ENCODE measurements at places on chromosomes 6 and 20.
A peak's percentile ranks its signal among the peaks of the same experiment; 100 is the strongest.

DNA sequence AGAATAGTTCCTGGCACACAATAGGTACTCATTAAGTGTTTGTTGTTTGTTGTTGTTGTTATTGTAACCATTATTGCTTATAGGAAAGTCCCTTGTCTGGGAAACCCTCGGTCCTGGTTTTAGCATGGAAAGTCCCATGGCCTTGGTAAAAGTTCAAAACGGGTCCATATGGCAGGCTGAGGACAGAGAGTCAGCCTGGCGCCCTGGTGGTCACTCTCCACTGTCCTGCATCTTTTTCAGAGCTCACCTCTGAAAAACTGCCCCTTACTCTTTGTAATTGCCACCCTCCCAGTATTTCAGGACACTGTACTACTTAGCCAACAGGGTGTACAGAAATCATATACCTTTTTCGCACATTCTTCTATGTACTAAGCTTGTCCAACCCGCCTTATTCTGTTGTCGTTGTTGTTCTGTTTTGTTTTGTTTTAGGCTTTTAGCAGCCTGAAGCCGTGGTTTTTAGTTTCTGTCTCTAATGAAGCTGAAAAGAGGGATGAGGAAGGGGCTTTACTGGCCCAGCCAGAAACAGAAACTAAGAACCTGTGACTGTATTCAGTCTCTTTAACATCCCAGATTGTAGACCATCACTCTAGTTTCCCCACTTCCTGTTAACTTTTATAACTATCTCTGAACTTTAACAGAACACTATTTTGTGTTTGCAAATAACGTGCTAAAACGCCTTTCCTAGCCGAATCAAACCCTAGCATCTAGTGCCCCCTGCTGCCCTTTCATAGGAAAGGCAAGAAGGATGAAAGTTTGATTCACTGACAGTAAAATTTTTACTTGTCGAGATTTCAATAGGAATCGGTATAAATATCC is 7.6 kb upstream of the TMEM14A start:
- DNase-seq: peak; percentile 81

- DNase-seq: peak; percentile 3
Measured at GRCh38 chr6:132161283-132161682, 210.1 kb upstream of the CCN2 start.

DNA sequence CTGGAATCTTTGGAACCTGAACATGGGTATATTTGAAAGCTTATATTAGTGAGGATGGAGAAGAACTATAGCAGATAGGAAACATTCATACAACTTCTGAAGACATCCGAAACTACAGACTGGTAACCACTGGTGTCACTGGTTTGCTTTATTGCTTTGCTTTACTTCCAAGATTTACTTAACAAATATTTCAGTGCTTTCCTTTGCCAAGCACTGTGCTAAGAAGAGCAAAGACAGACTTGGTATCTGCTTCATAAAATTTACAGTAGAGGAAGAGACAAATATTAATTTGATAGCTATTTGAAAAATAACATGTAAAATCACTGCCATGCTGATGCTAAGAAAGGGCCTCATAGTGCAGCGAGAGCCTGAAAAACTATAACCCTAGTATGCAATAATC is 1.8 kb downstream of the TPD52L1 start:
- no peak for DNase-seq

DNA sequence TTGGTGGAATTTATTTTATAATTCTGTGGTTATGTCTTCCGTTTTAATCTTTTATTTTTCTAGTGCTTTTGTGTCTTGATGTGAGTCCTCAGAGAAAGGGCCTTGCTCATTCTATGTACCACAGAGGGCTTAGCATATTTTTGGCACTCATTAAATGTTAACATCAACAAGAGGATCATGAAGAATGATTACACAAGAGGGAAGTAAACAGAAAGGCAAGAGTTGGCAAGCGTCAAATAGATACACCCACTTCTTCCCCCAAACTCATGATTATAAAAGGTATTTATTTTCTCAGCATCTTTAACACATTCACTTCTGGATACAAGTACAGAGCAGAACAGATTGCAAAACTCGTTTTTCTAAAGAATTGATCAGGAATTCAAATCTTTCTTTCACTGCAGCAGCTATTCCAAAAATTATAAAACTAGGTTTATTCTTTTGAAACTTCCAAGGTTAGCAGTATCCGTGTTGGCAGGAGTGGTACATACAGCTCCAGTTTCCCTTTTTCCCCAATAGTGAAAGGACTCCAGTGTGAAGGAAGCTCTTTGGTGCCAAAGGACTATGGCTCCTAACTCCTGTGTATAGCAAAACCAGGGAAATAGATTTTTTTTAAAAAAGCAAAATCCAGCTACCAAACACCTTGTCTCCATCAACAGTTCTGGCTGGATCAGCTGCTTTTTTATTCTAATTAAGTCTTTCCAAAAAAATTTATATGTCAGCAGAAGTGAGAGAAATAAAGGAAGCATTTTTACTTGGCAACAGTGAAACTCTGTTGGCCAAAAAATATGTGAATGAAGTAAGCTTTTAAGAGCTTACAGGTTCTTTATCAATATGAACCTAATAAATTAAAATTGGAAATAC is 221.9 kb downstream of the ADGRG6 start:
- DNase-seq: no peak

GRCh38 chr20:43781215-43781614 is 54.4 kb upstream of the GTSF1L start:
- no peak for DNase-seq

GRCh38 chr6:169250660-169251059 is 3.0 kb downstream of the THBS2 start:
- DNase-seq: no peak

- DNase-seq: no peak
Measured at GRCh38 chr6:122052346-122052900, 347.0 kb upstream of the HSF2 start.

GRCh38 chr6:147141711-147142308 is 62.4 kb upstream of the STXBP5 start:
- no peak for DNase-seq

- peak; percentile 79 for DNase-seq
Measured at GRCh38 chr20:31717478-31718201, 5.0 kb downstream of the BCL2L1 start.

DNA sequence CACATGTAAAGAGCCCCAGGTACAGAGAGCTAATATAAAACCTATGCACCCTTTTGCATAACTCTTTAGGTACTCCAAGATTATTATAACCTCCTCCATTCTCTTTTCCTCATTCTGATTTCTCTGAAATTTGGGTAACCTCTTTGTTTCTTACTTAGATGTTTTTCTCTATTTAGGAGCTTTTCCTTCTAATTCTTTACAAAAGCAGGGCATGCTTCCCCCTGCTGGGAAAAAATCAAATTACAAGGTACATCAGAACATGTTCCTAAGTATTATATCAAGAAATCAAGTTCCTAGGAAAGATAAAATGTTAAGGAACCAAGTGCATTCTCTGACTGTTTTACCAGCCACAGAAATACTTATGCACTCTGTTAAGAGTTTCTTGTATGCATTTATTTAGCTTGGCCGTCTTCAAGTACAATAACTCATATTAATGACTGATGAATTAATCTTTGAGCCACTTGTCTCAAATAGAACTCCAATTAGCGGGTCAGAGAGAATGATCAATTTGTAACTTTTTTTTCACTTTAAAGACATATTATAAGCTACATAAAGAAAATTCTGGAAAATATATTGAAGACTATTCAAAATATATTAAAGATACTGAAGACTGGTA is 2.1 kb downstream of the KHDRBS2 start:
- DNase-seq: peak; percentile 9

DNA sequence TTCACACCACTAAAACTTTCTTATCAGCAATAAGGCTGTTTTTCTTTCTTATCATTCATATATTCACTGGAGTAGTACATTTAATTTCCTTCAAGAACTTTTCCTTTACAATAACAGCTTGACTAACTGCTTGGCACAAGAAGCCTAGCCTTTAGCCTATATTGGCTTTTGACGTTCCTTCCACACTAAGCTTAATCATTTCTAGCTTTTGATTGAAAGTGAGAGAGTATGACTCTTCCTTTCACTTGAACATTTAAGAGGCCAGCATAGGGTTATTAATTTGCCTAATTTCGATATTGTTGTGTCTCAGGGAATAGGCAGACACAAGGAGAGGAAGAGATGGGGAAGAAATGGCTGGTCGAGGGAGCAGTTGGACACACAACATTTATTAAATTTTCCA is 23.6 kb downstream of the THEMIS start:
- no peak for DNase-seq

DNA sequence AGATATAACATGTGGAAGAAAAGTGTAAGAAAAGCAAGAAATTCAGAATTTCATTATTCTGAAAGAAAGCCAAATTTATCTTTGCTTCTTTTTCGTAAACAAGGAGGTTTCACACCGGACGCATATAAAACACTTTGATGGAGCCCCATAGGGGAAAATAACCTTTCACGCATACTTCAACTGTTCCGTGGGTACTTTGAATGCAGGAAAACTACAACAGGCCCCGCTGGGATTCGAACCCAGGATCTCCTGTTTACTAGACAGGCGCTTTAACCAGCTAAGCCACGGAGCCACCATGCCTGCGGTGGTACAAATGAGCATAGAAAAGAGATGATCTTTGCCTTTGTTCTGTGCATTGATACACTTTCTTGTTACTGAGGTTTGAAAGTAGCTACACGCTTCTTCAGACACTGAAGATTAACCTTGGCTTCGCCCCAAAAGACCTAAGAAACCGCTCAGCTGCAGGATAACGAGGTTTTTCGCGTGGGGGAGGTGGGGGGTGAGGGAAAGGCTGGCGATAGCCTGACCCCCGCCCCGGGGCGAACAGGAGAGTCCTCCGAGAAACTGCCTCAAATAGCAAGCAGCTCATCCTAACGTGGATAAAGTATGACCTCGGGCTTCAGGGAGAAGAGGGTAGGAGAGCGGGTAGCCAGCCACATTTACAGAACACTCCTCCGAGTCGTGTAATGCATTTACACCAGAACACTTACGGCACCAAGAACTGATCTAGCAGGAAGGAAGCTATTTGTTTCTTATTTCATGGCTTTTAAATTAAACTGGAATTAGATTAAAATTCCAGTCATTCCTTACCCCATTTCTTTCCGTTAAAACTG is 5.3 kb upstream of the HMGN4 start:
- peak; percentile 75 for DNase-seq

GRCh38 chr6:154705471-154706113 is 27.6 kb upstream of the SCAF8 start:
- DNase-seq: no peak

DNA sequence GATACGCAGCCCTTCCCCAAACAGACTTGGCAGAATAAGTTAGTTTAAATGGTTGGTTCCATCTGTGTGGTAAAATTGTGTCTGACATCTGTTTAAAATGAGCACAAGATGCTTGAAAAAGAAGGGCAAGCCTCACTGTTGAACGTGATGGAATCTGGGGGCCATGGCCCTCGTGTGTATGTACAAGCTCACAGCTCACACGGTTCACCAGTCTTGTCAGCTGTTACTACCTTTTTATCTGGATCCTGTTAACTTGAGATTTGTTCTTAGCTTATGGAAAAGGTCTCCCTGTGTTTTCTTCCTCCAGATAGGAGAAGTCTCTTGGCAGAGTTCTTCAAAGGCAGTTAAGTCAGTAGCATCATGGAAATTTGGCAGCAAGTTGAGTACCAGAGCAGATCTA is 270.6 kb downstream of the KHDC1L start:
- DNase-seq: no peak

DNA sequence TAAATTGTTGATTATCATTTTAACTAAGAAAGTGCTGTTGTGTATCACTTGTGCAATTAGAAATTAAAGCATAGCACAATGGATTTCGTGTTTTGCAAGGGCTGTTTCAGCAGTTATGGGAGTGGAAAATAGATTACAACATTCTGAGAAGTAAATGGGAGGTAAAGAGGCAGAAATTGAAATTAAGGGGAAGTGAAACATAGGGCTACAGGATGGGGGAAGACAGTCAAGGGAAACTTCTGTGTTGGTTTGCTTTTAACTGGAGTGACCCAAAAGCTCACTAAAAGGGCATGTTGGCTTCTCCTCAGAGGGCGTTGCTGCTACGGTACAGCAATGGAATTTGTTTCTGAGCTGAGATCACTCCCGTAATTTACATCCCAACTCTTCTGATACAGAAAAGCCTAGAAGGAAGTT is 147.5 kb downstream of the BCAS1 start:
- no peak for DNase-seq

- DNase-seq: no peak
Measured at GRCh38 chr20:35196313-35196712, 24.4 kb downstream of the PROCR start.

- DNase-seq: no peak
Measured at GRCh38 chr20:64150756-64151632, 13.3 kb upstream of the MYT1 start.

DNA sequence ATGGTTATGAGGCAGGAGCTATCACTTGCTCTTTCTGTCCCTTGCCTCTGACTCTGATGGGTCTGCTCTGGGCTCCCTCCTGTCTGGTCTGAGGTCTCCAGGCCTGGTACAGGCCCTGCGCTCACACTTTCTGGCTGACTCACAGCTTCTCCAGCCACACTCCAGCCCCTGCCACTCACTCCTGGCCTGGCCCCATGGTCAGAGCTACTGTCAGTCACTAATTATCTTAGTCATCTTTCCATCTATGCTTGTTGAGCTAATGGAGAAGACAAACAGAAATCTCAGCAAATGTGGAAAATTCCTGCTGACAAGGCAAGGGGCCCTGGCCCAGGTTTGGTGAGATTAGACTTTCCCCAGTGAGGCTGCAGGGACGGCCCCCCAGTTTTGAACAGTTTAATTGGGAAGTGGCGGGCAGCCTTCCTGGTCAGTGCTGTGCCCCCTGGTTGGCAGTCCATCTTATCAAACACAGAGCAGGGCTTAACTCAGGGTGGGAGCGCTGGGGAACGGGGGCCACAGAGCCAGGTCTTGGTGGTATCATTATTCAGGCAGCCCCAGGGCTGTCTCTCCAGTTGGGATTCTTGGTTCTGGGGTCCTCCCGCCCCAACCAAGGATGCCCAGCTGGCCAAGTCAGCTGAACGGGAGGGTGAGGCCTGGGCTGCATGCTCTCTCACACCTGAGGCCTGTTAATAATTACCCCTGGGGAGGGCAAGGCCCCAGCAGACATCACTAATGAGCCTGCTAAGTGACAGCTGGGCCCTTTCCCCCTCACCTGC is 63.4 kb downstream of the VEGFA start:
- DNase-seq: no peak

DNA sequence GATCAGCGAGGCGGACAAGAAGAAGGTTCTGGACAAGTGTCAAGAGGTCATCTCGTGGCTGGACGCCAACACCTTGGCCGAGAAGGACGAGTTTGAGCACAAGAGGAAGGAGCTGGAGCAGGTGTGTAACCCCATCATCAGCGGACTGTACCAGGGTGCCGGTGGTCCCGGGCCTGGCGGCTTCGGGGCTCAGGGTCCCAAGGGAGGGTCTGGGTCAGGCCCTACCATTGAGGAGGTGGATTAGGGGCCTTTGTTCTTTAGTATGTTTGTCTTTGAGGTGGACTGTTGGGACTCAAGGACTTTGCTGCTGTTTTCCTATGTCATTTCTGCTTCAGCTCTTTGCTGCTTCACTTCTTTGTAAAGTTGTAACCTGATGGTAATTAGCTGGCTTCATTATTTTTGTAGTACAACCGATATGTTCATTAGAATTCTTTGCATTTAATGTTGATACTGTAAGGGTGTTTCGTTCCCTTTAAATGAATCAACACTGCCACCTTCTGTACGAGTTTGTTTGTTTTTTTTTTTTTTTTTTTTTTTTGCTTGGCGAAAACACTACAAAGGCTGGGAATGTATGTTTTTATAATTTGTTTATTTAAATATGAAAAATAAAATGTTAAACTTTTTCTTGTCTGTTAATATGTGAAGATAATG is 2.2 kb downstream of the HSPA1B start:
- DNase-seq: no peak

GRCh38 chr20:59774204-59774641 is 159.2 kb downstream of the SYCP2 start:
- DNase-seq: no peak

GRCh38 chr6:21327326-21328112 is 266.0 kb upstream of the SOX4 start:
- no peak for DNase-seq
